Pancreas (tissue), 10 donors: ENCODE measurements at places on chromosomes 7 and 10. TPM values are rescaled to one million over a fixed set of nuclear protein-coding genes. Genes with fewer than 3 reads are reported as not detected.

DNA sequence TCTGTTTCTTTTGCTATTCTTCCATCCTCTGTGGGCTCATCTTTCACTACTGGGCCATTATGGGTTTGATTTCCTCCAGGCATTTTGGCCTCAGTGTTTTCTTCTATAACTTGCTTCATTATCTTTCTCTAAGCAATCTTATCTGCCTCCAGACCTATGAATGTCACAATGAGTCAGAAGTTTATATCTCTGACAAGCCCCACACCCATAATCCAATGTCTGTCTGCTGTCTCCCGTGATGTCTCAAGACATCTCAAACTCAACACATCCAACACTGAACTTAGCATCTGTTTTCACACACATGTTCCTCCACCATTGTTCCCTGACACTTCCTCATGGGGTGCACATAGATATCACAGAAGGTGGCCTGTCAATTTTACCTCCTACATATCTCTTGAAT is 46.7 kb upstream of the RHOBTB1 start:
- DNase-seq, result no peak

DNA sequence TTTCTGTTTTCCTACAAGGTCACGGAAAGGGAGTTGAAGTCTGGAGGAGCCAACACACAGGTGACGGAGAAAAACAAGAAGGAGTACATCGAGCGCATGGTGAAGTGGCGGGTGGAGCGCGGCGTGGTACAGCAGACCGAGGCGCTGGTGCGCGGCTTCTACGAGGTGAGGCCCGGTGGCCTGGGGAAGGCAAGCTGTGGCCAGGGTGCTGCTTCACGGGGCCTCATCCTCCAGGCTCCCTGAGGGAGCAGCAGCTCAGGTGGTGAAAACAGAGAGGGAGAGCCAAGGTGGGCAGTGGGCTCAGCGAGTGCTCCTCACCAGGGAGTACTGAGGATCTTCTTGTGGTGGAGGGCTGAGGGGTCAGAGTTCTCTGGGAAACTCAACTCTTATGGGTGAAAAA is 32.5 kb upstream of the STK17A start:
- DNase-seq, result no peak

DNA sequence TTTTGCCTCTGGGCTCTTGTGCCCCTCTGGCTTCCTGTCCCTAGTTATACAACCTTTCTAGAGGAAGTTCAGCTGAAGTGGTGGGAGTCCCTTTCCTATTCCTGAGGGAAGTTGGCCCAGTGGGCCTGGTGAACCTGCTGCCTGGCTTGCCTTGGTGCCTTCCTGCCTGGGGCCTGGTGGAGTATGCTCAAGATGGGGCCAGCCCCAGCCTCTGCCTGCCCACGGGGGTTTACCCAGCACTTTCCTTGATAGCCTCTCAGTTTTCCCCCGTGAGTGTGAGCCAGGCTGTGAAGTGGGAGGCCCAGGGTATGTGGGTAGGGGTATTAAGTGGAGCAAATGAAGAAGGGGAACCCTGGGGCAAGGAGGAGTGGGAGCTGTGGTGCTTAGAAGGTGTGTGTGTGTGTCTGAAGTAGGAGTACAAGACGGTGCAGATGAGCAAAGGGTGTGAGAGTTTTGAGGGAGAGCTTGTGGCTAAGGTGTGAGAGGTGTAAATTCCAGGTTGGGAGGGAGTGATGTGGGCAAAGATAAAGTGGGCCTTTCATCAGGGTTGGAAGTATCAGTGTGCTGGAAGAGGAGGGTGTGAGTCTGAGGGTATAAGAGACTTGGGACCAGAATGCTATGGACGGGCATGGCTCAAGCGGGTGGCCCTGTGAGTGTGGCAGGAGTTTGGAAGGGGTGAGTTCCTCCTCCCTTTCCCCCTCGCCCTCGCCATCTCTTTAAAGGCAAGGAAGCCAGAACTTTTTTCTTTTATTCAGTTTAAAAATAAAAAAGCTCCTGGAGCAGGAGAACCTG is 10.9 kb upstream of the PAX2 start:
- DNase-seq, result no peak

DNA sequence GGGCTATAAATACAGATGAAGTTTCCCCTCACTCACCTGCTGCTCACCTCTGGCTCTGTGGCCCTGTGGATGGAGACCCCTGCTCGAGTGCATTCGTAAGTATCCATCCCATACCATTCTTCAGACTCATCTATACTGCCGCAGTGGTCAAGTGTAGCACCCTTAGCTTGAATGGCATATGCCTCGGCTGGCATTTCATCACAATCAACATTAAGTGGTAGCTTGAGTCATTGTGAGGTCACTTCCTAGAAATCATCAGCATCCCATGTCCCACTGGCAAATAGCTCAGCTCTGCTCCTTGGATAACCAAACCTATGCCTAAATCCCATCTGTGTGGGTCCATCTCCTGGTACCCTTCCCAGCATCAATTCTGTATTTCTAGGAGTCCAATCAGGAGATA is 38.2 kb downstream of the MDH2 start:
- no peak for DNase-seq

GRCh38 chr10:122532601-122533296 is 27.8 kb upstream of the DMBT1 start:
- DNase-seq, result no peak

DNA sequence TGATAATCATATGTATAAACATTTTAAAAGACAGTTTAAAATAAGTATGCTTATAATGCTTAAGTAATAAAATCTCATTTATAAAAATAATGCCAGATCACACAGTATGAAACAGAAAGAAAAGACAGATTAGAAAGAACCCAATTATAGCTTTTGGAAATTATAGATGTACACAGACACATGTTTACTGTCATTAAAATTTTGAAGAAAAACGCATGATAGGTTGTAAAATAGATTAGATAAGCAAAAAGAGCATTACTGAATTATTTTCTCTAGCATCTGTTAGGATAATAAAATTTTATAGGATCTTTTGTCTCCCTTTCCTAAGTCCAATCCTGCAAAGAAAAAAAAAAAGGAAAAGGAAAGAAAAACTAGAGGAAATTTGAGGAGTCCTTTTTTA is 1107.3 kb upstream of the LRRN3 start:
- no peak for DNase-seq

DNA sequence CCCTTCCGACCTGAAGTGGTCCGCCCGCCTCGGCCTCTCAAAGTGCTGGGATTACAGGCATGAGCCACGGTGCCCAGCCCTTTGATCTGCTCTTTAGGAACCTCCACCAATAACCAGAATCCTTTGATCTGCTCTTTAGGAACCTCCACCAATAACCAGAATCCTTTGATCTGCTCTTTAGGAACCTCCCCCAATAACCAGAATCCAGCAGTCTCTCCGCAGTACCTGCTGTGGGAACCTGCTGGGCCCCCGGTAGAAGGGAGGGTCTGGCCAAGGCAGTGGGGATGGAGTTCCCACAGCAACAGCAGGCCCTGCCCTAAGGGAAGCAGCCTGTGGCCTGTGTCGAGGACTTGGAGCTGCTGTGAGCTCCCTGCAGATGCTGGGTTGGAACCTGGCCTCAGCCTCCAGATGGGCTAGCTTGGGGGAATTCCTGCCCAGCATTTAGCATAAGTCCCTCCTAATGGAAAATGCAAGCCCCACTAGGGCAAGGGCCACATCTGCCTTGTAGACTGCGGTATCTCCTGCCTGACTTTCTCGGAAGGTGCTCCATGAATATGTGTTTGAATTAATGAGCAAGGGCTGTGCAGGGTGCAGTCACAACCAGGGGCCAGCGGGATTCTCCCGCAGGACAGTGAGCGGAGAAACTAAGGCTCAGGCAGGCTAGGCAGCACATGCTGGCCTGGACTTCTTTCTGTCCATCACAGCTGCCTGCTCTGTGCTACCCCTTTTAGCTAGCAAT is 165.8 kb downstream of the UBE2H start:
- DNase-seq, result no peak

DNA sequence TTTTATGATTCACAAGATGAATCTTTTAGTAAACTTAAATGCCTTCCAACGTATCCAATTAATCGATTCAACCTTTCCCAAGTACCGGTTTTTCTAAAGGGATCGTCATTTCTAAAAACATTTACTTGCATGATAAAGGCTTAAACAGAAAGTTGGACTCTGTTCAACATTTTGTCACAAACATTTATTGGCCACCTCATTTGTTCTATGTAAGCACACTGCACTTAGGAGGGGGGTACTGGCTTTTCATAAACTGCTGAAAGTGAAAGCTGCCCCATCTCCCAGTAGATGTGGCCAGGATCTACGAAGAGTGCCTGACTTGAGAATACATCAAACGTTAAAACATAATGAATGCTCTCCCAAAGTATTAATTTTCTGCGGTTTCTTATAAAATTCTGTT is 37.3 kb upstream of the LAMB4 start:
- DNase-seq, result no peak

DNA sequence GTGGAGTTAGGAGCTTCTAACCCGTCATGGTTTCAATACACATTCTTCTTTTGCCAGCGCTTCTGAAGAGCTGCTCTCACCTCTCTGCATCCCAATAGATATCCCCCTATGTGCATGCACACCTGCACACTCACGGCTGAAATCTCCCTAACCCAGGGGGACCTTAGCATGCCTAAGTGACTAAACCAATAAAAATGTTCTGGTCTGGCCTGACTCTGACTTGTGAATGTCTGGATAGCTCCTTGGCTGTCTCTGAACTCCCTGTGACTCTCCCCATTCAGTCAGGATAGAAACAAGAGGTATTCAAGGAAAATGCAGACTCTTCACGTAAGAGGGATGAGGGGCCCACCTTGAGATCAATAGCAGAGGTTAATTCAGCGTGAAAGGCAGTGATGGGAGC is 22.4 kb downstream of the PRSS2 start:
- DNase-seq, result no peak

The GCK gene
- 0.79 TPM for total RNA-seq

The ADAM8 gene
- 4.1 TPM for total RNA-seq

The COL28A1 gene
- total RNA-seq, result 0.84 TPM

The MEST gene
- total RNA-seq, result 28.6 TPM
